Fibroblast of skin of right biceps (primary cell): ENCODE measurements at places on chromosomes 6 and 20.

DNA sequence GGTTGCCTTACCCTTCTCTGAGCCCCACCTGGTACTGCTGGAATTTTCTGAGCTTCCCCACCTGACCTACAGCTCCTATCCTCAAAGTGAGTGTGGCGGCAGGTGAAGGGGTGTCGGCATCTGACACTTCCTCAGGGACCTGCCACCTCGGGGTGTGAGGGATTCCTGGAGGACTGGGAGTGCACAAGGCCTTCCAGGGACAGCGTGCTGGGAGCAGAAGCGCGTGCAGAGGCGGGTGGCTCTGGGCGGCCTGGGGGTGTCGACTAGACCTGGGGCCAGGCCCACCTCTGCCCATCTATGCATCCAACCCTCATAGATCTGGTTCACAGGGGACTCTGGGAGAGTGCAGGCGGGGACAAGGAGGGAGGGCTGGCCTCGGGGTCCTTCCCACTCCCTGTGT lies 7.8 kb downstream of the DLGAP4 start:
- DNase-seq = no peak

- peak; percentile 3 for DNase-seq
Observed at GRCh38 chr6:97053643-97054411, 129.3 kb downstream of the KLHL32 start.

DNA sequence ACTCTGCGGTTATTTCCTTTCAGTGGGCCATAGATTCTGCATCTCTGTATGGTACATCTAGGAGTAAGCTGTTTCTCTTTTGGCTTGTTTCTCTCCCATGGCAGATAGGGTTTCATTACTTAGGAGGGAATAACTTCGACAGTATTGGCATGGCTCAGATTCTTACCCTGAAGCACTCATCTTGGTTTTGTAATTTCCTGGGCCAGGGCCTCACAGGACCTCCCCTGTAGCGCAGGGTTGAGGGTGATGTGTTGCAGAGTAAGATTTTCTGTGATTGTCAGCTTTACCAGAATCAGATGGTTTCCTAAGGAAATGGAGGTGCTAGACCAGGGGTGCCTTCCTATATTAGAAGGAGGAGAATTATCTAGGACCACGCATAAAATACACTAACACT lies 78.3 kb downstream of the STXBP5 start:
- no peak for DNase-seq

DNA sequence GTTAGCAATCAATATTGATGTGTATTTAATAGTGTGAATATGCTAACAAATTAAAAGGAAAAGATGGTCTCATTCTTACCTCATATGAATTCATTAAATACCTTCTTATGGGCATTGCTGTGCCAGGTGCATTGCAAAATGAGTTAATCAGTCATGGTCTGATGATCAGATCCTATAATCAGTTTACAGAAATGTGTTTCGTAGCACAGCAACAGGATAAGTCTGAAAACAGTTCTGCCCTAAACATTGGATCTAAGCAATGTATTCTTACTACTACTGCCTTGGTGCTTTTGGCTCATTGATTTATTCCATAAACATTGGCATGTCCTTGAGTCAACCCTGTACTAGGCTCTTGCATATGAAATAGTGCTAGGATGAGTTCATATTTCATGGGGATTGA lies 417.0 kb upstream of the JAG1 start:
- no peak for DNase-seq

DNA sequence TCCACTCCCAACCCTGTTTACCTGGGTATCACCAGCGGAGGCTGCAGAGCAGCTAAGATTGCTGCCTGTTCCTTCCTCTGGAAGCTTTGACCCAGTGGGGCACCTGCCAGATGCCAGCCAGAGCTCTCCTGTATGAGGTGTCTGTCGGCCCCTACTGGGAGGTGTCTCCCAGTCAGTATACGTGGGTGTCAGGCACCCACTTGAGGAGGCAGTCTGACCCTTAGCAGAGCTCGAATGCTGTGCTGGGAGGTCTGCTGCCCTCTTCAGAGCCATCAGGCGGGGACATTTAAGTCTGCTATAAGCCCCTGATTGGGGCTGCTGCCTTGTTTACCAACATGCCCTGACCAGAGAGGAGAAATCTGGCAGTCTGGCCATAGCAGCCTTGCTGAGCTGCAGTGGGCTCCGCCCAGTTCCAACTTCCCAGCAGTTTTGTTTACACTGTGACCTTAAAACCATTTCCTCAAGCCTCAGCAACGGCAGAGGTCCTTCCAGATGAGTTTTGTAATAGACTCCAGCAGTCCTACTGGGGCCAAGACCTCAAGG lies 2.8 kb downstream of the RAET1E start:
- DNase-seq = peak; percentile 24

GRCh38 chr6:21360336-21360735 lies 233.2 kb upstream of the SOX4 start:
- no peak for DNase-seq

DNA sequence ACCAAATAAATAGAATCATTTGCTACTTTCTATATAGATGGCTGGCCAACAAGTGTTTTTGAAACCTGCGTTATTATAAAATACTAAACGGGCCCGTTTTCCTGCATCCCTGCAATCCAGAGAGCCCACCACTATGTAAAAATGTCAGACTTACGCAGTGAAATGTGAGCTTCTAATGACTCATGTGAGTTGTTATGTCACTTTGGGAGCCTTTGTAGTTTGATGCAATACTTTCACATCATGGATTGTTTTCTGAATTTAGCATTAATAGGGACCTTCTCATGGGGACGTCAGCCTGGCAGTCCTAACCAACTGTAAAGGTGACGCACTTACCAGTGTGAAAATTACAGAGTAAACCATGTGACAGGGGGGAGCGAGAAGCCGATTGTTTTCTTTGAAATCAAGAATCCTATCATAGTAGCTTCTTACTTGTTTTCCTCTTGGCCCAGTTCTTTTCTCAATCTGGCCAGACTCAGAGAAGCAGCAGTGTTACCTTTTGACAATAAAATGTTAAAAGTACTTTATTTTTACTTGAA lies 75.3 kb downstream of the SSR1 start:
- no peak for DNase-seq

GRCh38 chr6:141077355-141078333 lies 1055.1 kb upstream of the GJE1 start:
- DNase-seq = peak; percentile 16

DNA sequence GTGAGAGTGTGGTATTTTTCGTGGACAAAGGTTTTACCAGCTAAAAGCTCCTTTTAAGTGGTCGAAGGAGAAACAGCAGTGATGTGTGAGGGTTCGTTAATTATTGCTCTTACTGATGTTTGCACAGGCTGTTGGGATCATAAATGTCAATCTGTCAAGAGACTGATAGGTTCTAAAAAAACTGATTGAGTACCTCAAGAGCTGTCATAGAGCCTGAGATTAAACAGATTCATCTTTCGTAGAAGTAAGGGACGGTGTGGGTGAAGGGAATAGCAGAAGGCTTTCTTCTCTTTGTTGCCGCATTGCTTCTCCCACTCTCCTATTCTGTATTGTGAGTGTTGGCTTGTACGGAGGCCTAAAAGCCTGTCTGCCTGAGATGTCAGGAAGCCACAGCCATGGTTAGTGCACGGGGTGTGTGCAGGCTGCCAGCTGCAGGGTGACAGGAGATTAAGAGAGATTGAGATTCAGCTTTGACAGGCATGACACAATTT lies 291.0 kb downstream of the ZFAND3 start:
- peak; percentile 34 for DNase-seq

DNA sequence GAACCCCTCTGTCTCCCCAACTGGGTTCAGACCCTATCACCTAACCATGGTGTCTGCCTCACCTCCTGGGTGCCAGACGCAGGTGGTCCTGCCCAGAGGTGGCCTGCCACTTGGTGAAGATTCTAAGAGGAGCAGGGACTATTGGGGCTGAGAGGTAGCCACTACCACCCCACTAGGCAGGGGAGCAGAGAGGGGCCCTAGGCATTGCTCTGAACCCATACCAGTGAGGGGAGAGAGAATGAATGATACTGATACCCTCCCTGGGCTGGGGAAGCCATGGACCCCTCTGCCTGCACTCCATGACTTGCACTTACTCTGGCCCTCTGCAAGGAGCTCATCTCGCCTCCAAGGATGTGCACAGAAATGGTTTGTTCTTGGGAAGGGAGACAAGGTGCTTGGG lies 31.7 kb upstream of the SPDEF start:
- no peak for DNase-seq

GRCh38 chr20:19497064-19497463 lies 261.0 kb upstream of the RIN2 start:
- peak; percentile 79 for DNase-seq

DNA sequence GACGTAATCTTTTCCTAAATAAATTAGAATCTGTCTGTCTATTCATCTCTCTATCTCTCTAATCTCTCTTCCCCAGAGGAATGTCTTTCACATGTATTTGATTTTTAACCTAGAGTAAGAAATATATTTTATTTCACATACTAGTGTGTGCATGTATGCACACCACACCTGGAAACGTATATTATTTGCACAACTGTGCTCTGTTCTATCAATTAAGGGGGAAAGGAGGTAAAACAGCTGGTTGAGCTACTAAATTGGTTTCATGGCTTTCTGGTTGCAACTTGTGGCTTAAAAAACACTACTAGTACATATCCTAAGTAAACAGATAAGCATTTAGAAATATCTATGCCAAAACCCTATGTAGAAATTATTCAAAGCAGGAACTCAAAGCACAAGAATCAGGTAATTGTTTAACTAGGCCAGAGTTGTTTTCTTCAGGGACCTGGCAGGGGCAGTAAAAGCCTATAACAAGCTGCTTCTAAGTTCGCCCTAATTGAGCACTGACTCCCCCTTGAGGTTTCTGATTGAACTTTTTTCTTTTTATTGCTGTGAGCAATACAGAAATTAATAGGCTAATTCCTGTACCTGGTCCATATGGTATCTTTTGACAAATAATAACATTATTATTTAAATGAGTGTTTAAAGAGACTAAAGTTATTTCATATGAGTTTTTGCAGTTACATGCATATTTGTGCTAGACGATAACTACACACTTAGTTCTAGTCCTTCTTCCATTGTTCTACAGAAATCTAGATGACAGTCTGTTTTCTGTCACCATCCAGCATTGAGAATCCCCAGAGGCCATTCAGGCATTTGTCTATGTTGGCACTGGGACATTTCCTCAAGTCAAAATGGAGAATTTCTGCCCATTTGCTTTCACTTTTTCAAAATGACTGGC lies 88.6 kb downstream of the MCHR2 start:
- DNase-seq = peak; percentile 62

DNA sequence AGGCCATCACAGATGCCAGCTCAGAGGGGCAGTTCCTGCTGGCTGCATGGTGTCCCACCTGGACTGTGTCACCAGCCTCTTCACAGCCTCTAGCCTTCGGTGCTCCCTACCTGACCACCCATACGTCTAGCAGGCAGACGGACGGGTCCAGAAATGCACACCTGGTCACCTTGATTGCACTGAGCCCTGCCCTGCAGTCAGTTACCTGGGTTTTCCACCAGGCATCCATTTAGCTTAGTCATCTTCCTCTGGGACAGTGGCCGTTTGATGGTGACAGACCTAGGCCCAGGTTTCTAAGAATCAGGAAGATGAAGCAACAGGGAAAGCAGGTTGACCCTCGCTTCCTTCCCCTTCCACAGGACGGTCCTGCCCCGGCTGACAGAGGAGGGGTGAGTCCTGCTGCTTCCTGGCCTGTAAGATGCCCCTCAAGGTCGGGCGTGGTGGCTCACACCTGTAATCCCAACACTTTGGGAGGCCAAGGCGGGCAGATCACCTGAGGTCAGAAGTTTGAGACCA lies 9.8 kb upstream of the BPI start:
- no peak for DNase-seq

GRCh38 chr6:138162111-138162954 lies 594 bp downstream of the ARFGEF3 start:
- no peak for DNase-seq

DNA sequence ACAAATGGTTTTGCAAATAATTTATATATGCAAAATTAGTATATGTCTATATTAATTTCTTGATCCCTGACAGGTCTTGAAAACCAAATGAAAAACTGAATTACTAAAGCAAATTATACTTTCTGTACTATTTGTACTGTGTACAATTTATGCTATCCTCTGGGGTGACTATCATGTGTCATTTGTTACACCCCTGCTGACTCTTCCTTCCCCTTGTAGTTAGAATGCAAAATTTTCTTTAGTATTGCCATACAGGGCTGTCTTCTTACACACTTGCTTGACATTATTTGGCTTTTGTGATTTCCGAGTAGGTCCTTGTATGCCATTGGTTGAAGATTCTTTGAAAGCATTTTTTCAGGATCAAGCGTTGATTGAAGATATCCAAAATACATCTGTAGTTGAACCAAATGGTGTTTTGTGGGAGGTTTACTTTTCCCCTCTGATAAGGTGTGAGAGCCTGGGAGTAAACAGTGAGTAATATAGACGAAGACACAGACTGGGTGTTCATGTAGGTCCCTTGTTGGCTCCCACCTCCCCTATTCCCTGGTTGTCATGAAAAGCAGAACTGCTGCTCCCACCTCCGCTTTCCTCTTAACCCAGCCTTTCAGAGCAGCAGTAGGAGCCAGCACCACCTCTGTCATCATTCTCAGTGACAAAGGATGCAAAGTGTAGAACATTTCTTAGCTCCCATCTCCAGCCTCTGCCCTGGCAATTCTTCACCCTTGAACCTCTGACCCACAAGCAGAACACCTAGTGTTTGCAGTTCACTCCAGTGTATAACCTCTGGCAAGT lies 29.0 kb downstream of the NCOA7 start:
- DNase-seq = no peak

GRCh38 chr6:134534708-134535149 lies 216.8 kb upstream of the SGK1 start:
- DNase-seq = peak; percentile 43

- peak; percentile 24 for DNase-seq
Observed at GRCh38 chr6:111980971-111981840, 72.7 kb upstream of the CCN6 start.

DNA sequence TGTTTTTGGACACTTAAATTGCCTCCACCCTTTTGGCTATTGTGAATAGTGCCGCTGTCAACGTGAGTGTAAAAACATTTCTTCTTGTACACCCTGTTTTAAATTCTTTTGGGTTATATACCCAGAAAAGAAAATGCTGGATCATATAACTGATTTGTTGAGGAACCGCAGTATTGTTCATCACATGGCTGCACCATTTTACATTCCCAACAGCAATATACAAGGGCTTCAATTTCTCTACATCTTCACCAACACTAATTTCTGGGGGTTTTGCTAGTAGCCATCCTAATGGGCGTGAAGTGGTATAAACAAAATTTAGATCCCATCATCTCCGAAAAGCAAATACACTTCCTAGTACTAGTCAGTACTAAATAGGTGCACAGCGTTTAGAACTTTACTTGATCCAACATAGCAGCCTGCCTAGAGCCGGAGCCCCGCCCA lies 579 bp upstream of the BPHL start:
- no peak for DNase-seq

DNA sequence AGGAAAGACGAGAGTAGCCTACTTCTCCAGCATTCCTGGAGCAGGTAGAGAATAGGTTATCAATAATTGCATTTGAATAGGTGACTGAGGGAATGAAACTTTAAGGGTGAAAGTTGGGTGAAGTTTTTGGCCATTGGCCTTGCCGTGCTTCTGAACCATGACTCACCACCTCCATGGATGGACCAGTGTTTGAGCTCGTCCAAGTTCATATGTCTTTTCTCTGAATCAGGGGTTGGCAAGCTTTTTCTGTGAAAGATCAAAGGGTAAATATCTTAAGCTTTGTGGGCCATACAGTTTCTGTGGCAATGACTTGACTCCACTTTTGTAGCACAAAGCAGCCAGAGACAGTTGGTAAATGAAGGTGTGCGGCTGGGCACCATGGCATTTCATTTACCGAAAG lies 31.8 kb downstream of the SNRNP48 start:
- no peak for DNase-seq

- DNase-seq = no peak
Observed at GRCh38 chr6:127347178-127347577, 3.8 kb upstream of the ECHDC1 start.

- peak; percentile 75 for DNase-seq
Observed at GRCh38 chr20:59222253-59223181, 58.9 kb downstream of the ZNF831 start.

- DNase-seq = no peak
Observed at GRCh38 chr6:63675138-63675537, 39.5 kb downstream of the PHF3 start.
